ENCODE measurements at places on chromosomes 4 and X.

- DNase-seq: no peak
These were observed 6.7 kb upstream of the HGFAC start for GRCh38 chr4:3434881-3435685.

- DNase-seq: peak; percentile 11
These were observed 1040.0 kb downstream of the FAT4 start for GRCh38 chr4:126354784-126355183.

DNA sequence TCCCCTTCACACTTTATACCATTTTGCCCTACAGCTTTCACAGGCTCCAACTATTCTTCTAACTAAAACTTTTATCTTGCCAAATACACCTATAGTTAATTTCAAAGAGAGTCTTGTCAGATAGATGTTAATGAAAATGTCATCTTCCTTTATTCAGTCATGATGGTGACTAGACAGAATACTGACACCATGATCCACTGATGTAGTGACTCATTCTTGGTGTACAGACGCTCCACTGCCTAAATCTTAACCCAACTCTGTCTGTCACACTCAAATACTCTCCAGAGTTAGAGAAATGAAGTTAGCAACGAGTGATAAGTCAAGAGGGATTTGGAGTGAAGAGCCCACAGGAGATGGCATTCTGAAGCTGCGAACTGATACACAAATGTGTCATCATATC lies 32.1 kb upstream of the HDAC8 start:
- no peak for DNase-seq

- DNase-seq: no peak
These were observed 41.7 kb downstream of the ATP8A1 start for GRCh38 chr4:42615131-42615763.

DNA sequence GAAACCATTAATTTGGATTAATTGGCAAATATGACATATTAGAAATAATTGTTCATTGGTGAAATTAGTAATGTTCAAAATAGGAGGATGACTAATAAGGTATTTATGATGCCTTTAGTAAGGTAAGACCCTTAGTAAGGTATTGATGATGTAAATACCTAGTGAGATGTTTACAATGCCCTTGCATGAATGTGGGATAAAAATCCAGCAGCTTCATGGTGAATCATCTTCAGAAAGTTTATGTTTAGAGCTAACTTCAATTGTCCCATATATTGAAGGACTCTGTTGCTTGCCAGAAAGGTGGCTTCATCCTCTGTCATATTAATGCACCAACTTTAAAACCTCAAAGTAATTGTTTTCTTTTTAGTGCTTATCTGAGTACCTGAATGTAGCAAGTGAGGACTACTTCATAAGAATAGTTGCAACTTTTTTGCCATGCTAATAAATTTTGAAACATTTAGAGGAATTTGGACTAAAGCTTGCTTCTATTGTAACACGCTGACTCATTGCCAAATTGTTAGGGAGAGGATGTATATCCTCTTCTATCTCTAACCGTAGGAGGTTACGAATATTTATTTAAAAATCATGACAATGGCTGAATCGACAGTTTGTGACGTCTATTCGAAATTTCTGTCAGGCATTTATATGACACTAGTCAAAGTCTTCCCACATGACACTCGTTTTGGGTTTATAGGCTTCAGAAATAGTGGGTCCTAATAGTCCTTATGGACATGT lies 174.1 kb upstream of the HS3ST1 start:
- DNase-seq: no peak

- DNase-seq: no peak
These were observed 1.5 kb upstream of the DDX3X start for GRCh38 chrX:41332408-41333002.

DNA sequence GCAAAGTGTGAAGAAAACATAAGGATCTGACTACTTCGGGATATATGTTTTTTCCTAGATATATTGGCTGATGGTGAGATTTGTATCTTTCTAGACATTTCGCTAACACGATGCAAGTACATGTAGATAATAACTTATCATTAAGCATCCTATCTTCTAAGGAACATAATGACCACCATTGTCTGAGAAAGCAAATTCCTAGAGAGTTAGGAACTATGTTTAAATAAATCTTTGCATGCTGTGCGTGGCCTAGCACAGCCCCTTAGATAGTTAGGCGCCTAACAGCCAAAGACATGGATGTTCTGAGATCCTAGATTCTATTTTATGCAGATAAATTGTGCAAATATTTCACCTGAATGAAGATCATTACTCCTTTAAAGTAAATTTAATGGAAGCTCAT lies 3.0 kb downstream of the COL4A6 start:
- DNase-seq: no peak

DNA sequence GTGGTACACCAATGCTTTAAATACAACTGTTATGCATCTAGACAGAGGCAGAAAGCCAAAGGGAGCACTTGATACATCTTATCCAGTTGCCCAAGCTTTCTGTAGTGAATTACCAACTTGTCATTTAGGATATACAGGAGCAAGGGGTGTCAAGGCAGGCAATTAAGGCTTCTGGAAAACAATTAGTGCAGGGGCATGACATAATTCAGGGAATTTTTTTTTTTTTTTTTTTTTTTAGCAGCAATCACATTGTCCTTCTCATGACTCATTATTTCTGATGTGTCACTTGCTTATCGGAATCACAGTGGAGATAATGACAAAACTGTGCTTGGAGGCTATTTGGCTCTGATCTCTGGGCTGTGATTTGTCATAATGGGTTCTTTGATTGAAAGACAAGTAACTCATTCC lies 259.5 kb downstream of the ARHGAP24 start:
- no peak for DNase-seq

DNA sequence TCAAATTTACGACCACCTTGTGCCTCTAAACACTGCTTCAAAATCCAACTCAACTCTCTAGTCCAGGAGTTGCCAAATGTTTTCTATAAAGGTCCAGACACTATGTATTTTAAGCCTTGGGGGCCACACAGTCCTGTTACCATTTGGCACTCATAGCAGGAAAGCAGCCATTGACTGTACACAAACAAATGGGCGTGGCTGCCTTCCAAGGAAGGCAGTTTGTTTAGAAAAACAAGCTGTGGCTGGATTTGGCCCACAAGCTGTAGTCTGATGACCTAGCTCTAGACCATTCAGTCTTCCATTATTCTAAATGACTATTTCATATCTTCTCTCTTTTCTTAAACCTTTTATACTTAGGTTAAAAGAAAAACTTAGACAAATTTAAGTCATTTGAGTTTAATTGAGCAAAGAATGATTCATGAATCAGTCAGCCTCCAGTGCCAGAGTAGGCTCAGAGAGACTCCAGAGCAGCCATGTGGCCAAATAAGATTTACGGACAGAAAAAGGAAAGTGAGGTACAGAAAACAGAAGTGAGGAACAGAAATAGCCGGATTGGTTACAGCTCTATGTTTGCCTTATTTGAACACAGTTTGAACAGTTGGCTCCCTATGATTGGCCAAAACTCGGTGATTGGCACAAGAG lies 825.8 kb upstream of the LCORL start:
- DNase-seq: no peak

DNA sequence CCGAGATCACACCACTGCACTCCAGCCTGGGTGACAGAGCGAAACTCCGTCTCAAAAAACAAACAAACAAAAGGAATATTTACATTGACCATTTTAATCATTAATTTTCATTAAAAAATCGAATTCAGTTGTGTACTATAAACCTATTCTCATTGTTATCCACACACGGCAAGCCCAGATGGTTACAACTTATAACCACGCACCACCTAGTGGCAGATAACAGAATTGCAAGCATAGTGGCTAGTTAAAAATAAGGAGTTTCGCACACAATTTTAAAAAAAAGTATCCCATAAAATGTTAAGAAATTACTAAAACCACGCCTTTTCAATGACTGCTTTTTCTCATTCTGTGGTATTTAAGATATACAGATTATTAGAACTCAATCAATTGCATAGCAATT lies 25.4 kb downstream of the MBNL3 start:
- no peak for DNase-seq

DNA sequence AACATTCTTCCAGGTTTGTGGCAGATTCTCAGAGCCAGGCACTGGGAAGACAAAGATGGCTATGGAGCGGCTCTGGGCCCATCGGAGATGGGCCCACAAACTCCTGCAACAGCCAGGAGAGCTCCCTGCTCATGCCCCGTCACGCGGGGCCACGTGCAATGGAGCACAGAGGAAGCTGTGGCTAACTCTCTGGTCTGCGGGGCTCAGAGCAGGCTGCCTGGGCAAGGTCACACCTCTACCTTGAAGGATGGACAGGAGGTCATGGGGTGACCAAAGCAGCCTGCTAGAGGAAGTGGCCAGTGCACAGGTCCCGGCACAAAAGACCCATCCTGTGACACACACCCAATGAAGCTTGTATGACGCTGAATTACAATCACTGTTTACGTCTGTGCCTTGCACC lies 45.2 kb downstream of the C4orf50 start:
- no peak for DNase-seq

- no peak for DNase-seq
These were observed 100.9 kb downstream of the FAM53A start for GRCh38 chr4:1583051-1583785.

DNA sequence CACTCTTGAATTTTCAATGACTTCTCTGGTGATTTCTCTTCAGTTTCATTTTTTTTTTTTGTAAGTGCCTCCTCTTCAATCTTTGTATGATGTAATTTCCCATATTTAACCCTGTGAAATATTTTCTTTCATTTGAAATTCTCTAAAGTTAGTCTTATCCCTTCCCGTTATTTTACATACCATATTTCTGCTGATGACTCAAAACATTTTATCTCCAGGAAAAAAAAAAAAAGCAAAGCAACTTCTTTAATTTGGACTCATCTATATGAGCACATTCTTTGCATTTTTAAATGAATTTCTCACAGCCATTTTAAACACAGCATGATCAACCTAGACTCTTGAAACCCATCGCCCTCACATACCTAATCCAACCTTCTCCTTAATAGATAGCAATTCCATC lies 1831.4 kb downstream of the ARAP2 start:
- DNase-seq: peak; percentile 6

DNA sequence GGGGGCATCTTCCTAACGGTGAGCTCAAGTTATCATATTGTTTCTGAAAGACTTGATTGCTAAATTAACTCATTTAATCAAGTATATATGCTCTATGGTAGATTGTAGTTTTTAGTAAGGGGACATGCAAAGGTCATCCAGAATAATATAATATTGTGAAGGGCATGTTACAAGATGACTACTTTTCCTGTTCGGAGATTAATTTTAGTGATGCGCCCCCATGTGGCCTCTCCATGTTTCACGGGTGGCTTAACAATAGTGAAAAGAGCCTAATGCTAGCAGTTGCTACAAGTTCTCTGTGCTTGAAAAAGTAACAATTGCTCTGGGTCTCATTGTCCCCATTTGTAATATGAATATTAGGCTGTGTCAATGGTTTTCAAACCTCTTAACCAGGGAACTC lies 12.2 kb downstream of the SMPX start:
- no peak for DNase-seq

- no peak for DNase-seq
These were observed 10.2 kb downstream of the GAK start for GRCh38 chr4:921830-922331.

GRCh38 chr4:47031011-47031678 lies at the start of gene GABRB1:
GABRB1 (plus strand) TSS chr4:47031567.
- peak; percentile 13 for DNase-seq

DNA sequence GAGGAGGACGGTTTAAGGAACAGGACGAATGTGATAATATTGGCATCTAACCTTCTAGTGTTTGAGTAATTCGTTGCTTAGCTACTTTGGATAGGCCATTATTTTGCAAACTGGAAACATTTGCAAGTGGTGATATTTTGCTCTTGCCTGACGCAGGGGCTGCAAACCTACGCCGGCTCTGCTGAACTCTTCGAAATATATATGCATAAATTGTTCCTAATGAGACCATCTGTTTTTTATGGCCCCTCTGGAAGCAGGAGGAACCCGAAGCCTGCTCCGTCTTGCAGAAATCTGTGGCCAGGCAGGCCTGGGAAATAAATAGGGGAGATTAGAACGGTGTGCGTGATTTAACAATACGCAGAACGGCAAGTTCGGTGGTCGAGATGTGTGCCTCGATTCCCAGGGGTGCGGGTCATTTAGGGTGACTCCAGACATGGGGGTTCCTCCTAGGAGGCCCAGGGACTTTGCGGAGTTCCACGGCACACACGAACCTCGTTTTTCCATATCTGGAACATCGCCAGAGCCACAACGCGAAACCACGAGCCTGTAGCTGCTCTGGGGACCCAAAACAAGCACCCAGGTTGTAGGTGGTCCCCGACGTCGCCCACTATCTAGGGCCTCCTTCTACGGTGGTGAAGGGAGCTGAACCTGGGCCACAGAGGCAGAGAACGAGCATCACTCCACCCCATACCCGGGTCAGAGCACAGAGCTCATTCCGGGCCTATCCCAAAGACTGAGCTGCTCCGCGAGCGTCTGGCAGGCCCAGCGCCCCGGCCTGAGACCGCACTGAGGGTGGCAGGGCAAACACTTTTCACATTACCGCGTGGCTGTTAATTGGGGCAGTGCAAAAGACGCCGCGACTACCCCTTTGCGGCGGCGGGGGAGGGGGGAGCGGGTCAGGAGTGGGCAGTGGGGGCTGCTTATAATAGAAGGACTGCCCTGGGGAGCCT lies 89.7 kb downstream of the BCOR start:
- DNase-seq: no peak

GRCh38 chr4:112318239-112319142 lies 21.3 kb downstream of the ALPK1 start:
- DNase-seq: no peak

- DNase-seq: no peak
These were observed 55.2 kb downstream of the TBC1D14 start for GRCh38 chr4:6964858-6965257.

GRCh38 chr4:155079871-155080270 lies 128.6 kb upstream of the NPY2R start:
- no peak for DNase-seq

DNA sequence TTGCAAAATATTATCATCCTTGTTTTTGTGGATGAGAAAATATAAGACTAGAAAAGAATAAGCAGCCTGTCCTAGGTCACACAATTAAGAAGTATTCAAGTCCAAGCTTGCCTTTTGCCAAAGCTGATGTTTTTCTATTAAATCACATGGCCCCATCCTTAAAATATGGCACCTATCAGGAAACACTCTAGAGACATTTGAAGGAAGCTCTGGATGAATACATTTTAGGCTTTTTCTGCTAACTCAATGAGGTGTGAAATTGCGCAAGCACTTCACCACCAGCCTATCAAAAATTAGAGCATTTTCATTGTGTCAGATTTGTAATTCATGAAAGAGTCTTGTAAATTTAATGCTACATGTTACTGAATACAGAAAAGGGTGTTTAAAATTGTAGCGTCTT lies 251.1 kb upstream of the MAD2L1 start:
- no peak for DNase-seq

DNA sequence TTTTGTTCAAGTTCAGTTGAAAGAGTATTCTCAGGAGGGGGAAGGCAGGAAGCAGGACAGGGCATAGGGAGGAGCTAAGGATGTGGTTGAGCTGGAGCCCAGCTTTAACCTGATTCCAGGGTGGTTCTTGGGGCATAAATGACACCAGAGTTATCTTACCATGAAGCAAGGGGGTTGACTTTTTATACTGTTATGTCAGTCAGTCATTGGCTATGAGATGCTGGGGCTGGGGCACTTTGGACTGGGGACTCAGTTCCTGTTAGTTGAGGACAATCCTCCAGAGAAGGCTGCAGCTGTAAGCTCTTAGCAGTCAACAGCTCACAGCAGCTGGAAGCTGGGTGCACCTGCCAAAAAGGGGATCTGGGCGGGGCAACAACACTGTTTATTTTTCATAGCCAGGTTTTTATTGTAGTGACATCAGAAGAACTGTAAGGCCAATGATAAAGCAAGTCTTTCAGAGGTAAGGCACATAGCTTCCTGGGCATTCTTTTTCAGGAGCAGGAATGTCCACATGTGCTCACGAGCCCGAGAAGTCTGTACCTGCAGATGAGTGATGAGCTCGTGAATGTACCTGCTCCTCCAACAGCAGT lies 78.5 kb downstream of the MID1IP1 start:
- no peak for DNase-seq

GRCh38 chr4:108834835-108835384 lies 72.1 kb upstream of the ETNPPL start:
- no peak for DNase-seq

All from fibroblast of skin of left quadriceps (primary cell).